ENCODE measurements at places on chromosomes 12 and 14. TPM values are rescaled to one million over a fixed set of nuclear protein-coding genes. Genes with fewer than 3 reads are reported as not detected.

GRCh38 chr14:90611501-90611900, 204.7 kb downstream of the TTC7B start:
- DNase-seq, result no peak

Gene PZP
- total RNA-seq, result not detected

DNA sequence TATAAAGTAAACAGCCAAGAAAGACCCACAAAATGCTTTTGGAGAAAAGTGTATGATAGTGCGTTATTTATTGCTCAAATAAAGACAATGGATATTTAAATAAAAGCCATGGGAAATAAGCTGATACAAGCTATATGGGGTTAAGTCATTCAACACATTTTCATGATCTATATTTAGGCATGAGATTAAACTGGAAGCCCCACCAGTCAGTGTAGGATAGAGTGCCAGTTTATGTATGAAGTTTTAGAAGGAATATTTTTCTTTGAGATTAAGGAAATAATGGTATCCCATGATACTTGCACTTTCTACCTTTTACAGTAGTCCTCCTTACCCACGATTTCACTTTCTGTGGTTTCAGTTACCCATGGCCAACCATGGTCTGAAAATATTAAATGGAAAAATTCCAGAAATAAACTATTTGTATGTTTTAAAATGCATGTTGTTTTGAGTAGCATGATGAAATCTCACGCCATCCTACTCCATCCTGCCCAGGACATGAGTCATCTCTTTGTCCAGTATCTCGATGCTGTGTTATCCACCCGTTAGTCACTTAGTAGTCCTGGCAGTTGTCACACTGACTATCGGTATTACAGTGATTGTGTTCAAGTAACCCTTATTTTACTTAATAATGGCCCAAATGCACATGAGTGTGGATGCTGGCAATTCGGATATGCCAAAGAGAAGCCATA, 22.3 kb downstream of the SYT1 start:
- no peak for DNase-seq

Gene DNM1L
- 87.4 TPM for total RNA-seq

DNA sequence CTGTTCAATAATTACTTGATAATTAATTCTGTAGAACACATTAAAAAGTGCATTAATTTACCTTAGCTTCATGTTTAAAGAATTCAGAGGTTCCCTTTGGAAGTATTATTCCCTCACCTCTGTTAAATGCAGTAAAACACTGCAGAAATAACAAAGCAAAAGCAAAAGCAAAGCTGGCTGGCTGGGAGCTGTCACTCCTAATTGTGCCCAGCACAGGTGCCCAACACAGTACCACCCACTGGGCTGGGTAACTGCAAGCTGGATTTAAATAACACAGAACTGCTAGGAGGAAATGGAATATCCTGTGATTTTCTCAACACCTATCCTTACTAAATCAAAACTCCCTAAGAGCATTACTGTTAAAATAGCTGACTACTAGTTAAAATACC, 72.6 kb downstream of the SLC2A13 start:
- no peak for DNase-seq

All from omental fat pad (tissue), 4 donors.